ENCODE measurements at places on chromosomes 5 and 9. TPM values are rescaled to one million over a fixed set of nuclear protein-coding genes. Genes with fewer than 3 reads are reported as not detected.

The PCDHA1 gene
- total RNA-seq, result not detected

- no peak for DNase-seq
Measured at GRCh38 chr5:154275566-154275965, 85.0 kb downstream of the GALNT10 start.

The OR1Q1 gene
- not detected for total RNA-seq

DNA sequence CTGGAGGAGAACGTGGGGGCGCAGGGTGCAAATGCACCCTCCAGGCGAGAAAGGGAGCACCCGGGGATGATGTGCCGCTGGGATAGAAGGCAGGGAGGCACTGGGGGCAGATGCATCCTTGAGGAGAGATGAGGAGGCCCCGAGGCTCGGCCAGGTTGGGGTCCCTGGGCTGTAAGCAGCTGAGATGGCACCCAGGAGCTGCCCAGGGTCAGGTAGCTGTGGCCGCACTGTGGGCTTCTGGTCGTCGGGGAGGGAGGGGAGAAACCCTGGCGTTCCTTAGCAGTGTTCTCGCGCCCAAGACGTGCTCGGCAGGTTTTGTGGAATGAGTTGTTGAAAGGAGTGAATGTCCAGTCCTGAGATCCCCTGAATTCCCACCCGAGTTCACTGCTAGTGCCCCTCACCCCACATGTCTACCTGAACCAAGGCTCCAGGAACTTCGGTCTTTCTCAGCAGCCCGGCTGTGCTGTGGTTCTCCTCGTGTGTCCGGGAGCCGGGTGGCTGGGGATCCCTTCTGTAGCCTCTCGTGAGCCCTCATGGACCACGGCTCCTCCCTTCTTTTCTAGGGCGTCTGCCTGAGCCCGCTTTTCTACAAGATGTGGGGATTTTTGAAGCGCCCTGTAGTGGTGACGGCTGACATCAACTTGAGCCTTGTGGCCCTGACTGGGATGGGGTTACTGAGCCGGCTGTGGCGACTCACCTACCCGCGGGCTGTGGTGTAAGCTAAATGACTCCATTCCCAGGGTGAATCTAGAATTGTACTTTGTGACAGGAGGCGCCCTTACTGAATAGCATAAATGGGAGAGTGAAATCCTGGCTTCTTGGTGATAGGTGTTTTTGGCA lies 1.1 kb downstream of the POMT1 start:
- no peak for DNase-seq

The ARHGEF37 gene
- 5.8 TPM for total RNA-seq

The HRH2 gene
- 0.38 TPM for total RNA-seq

DNA sequence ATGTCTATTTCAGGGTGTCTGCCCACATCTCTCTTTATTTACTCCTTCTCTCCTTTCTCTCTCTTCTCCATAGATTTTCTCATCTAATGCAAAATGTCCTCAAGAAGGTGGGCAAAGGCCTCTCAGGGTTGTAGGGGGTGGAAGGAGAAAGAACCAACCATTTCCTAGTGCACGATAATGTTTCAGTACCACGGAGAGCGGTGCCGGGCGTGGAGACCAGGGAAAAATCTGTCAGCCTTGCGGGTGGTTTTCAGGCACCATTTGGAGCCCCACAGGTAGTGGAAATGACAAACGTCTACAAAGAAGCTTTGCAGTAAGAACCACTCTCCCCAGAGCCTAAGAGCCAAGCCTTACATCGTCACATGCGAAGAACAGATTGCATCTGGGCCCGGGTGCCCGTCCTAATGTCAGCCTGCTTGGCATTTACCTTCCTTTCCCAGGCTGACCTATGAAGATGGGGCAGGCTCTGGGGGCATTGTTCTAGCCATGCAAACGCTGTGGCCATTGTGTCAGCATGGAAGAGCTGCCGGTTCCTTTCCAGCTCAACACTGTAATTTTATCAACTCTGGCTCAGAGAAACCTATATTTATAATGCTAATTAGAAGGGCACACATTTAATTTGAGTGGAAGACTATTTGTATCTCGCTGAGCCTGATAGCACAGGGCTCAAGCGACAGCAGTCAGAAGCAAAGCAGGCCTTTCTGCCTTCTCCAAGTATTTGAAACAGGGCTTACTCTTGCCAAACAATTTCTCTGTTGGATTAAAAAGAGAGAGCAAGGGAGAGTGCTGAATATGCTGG lies 430.1 kb upstream of the WWC1 start:
- DNase-seq, result no peak

DNA sequence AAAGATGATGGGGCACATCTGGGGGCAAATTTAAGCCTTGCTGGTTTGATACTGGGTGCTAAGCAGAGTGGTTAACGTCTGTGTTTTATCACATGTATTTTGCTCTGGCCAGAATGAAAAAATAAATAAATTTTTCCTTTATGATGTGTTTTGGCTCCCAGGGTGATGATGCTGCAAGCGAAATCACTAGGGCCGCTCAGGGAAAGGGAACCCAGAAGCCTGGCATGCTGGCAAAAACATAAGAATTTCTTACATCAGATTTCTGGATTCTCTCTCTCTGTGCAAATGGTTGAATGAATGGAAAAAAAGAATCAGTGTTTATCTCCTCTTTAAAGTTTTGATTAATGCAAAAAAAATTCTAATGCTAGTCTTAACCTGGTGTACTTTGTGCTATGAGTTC lies 1975.2 kb upstream of the C9orf72 start:
- no peak for DNase-seq

The NPR2 gene
- total RNA-seq, result 46.2 TPM

GRCh38 chr9:113590991-113591898 lies 127.7 kb downstream of the RGS3 start:
- DNase-seq, result peak; percentile 76

DNA sequence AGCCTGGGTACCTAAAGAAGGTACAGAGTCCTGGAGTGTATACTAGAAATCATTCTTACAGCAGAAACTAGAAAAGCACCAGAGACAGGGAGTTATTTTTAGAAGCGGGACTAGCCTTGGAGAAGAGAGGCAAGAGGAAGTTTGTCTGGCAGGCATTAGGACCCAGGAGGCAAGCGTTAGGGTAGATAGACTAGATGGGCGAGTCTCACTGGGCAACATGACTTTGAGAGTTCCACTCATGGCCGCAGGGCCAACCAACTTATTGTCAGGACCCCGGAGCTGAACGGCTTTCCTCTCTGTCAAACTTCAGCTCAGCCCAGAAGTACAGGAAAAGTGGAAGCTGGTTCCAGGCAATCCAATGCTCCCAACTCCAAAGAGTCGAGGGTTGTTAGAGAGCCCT lies 34.1 kb upstream of the NPR3 start:
- DNase-seq, result no peak

DNA sequence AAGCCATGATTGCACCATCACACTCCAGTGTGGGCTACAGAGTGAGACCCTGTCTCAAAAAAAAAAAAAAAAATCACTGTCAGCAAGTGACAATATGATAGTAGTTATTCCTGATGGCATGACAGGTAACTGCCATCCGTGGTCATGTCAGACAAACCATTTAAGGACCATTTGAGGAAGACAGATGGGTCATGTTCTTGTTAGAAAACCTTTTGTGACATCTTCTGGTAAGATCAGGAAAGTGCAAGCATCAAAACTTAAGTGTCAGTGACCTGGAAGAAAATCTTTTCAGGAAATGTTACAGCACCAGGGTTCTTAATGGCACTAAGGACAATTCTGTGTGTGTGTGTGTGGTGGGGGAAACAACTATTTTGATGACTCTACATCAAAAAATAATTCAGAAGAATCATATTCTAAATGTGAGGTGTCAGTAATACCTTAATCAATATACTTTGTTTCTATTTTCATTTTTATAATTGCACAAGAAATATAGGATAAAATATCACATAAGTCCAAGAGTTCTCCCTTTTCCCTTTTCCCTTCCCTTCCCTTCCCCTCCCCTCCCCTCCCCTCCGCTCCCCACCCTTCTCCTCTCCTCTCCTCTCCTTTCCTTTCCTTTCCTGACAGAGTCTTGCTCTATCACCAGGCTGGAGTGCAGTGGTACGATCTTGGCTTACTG lies 17.8 kb downstream of the SLC38A9 start:
- DNase-seq, result no peak

DNA sequence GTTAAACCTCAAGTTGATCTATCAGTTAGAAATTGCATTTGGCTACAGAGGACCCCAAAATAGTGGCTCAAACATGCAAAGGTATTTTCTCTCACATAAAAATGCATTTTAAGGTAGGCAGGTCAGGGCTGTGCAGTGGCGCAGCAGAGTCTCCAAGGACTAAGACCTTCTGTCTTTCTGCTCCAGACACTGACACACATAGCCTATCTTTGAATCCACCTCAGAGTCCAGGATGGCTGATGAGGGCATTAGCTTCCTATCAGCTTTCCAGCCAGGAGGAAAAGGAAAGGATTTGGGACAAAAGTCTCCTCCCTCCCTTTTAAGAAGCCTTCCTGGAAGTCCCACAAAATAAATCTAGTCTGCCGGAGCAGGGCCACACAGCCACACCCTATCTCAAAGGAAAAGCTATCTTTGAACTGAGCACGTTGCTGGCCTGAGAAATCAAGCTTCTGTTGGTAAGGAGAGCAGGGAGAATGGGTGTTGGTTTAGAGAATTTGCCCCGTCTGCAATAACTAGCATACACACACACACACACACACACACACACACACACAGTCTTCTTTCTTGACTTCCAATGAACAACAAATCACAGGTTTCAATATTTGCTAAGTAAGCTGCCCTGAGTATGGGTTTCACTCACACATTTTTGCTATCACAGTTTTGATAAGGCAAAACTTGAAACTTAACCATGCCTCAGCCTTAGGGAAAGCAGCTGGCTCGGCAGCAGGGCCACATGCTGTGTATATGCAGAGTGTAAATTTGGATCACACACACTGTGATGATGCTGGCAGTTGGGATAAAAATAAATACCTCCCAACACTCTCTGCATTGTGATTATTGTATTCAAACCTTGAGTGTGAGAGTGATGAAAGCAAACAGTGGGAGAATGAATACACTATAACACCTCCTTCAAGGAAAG lies 116.6 kb upstream of the MAP3K1 start:
- DNase-seq, result no peak

- no peak for DNase-seq
Measured at GRCh38 chr5:14097998-14098471, 45.1 kb upstream of the TRIO start.

DNA sequence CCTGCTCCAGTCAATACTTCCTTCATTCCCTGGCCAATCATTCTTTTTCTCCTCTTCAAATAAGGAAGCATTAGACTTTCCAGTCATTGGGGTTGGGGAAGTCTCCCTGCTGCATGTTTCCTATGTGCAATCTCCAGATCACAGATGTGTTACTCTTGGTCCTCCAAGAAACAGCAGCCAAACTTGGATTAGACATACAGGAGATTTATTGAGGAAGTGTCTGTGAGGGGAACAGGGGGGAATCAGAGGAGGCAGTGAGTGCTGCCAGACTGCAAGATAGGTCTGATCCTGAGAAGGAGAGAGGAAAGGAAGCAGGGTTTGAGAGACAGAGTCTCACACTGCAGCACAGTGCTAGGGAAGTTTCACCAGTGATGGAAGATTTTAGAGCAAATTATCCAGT lies 40.6 kb upstream of the SLIT3 start:
- DNase-seq, result no peak

- DNase-seq, result no peak
Measured at GRCh38 chr5:144092508-144092907, 78.0 kb downstream of the YIPF5 start.

DNA sequence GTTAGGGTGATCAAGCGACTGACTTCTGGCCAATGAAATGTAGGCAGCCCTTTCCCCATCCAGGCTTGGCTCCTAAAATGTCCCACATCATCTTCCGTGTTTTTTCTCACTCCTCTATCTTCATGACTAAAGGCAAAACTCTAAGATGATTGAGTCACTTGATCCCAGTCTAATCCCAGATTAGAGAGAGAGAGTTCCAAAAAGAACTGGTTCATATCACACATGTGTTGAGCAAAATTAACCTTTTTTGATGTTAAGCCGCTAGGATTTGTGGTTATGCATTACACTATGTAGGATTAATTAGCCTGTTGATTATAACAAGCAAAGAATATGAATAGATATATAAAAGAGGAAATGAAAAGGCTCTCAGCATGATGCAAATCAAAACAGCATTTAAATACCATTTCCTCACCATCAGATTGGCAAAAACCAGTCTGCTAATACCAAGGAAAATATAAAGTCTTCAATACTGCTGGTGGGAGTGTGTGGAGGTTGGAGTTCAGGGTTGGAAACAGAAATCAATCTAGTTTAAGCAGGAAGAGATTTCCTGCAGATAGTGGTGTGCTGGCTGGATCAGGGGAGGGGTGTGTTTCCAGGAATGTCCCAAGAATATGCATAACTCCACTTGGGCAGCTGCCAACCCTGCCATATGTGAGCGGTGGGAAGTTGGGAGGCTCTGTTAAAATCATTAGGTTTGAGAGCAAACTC lies 187.6 kb upstream of the S1PR3 start:
- DNase-seq, result no peak

DNA sequence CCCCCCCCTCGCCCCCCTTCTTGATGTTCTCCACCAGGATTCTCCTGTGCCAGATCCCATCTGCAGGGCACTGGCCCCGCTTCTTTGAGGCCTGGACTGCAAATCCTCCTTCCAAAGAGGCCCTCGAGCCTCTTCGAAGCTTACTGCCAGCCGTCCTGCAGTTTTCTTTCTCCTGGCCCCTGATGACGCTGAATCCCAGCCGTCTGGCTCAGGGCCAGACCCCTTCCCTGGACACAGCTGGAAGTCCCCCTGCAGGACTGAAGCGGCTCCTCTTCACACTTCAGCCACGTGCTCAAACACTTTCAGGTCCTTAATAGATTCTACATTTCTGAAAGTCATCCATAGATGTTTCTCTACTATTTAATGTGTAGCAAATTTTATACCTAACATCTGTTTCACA lies 121.5 kb downstream of the EHMT1 start:
- DNase-seq, result no peak

DNA sequence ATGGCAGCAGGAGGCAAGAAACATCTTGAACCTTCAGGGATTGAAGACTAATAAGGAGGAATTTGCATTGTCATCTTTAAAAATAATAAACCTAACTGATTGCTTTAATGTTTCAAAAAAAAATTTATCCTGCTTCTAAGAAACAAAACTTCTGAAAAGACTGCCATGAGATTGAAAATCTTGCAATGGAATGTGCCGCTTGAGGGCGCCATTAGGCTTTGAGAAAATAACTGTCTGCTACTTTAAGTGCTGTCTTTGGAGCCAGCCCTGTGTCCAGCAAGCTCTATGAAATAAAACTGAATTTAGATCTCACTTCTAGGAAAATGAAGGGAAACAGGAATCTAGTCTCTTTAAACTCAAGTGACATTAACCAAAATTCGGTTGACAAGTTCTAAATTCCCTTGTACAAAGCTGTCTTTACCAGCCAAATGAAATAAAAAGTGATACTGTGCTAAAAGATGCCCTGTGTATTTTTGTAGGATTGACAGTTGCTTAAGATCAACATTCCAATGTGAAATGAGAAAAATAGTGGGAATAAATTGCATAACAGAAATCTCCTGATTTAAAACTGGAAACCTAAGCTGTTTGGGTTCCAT lies 79.4 kb downstream of the ESM1 start:
- DNase-seq, result no peak

GRCh38 chr5:89090037-89090436 lies 207.1 kb upstream of the MEF2C start:
- DNase-seq, result no peak

The SPEF2 gene
- total RNA-seq, result 3.8 TPM

GRCh38 chr5:136802383-136802782 lies 437.0 kb upstream of the TRPC7 start:
- DNase-seq, result no peak

- no peak for DNase-seq
Measured at GRCh38 chr5:150486402-150487198, 21.3 kb upstream of the NDST1 start.

Measured in chondrocyte (in vitro differentiated cells).